ENCODE measurements at places on chromosomes 2 and 18.

DNA sequence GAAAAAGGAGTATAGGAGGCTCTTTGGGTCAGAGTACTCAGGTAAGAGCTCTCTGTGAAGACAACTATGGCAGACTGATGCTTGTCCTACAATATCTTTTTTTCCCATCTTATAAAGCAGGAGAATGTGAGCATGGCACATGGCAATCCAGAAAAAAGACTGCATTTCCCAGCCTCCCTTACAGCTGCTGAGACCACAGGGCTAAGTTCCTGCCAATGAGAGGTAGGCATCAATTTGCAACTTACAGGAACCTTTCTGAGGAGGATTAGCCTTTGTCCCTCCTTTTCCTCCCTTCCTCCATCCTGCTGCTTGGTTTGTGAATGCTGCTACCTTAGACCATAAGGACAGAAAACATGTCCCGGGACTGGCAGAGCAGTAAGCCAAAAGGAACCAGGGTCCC, 37.8 kb upstream of the ST8SIA5 start:
- DNase-seq: no peak

GRCh38 chr18:48848641-48849143, 102.1 kb downstream of the SMAD7 start:
- DNase-seq: no peak

DNA sequence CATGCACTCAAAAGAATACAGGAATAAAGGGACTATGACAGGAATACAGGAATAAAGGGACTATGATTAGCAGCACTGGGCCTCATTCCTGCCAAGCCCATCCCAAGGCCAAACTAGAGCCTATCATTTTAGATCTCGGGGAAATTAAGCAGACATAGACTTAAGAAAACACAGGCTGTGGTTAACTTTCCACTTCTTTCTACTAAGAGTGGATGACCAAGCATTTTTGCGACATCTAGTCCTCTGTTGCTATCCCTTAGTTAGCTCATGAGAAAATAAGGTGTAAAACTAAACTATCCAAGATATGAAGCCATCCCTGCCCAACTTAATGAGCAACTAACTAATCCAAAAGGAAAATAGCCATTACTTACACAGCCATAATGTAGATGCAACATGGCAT, 5.9 kb downstream of the LYPD1 start:
- no peak for DNase-seq

GRCh38 chr2:598058-598802, 79.0 kb downstream of the TMEM18 start:
- no peak for DNase-seq

DNA sequence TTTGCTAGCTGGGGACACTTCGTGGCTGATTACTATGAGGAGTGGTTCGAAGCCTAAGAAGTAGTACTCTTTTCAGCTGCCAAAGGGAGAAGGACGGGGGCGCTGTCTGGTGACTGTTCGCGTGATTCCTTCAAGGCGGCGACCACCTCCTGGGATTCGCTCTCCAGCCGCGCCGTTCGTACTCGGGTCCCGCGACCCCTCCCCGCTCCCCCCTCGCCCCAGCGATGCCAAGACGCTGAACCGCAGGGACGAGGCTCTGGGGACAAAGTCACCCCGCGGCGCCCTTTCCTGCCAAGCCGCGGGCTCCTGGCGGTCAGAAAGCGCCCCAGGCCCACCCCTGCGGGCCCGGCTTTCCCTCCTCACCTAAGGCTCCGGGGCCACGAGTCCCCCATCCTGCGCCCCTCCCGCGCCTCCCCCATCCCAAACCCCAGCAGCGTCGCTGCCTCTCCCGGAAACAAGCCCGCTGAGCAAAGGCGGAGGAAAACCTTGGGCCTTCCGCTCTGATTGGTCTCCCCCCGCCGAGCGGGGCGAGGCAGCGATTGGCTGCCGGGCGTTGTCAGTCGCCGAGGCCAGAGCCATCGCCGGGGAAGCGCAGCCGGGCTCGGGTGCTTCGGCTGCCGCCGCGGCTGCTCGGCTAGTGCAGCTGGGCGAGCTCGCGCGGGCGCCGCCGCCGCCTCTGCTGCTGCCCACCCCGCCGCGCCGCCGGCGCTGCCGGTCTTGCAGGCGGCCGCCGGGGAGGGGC, 404.3 kb downstream of the XIRP2 start:
- no peak for DNase-seq

DNA sequence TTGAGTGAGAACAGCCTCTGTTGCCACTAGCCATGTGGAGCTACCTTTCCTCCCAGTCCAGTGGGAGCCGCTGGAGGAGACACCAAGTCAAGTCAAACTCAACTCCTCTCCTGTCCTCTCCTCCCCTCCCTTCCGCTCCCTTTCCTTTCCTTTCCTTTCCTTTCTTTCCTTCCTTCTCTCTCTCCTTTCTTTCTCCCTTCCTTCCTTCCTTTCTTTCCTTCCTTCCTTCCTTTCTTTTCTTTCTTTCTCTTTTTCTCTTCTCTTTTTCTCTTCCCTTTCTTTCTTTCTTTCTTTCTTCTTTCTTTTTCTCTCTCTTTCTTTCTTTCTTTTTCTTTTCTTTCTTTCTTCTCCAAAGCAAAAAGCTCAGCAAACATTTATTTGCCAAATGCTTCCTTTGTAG, 44.5 kb downstream of the THNSL2 start:
- no peak for DNase-seq

DNA sequence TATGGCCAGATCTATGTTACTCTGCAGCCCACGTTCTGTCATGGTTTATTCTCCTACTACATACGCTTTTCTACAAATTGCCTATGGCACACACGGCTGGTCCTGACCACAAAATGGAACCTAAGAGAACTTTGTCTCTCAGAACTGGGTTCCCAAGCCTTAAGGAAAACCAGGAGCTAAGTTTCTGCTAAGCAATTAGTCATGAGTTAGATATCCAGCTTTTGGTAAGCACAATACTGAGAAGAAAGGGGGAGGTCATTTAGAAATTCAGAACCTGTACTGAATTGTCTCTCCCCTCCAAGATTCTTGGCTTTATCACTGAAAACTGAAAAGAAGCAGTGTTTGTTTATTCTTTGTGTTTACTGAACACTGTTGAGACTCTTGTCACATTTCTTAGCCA, 283.5 kb upstream of the TANK start:
- DNase-seq: no peak

- DNase-seq: no peak
These were observed 46.6 kb downstream of the CFAP221 start for GRCh38 chr2:119590873-119591272.

DNA sequence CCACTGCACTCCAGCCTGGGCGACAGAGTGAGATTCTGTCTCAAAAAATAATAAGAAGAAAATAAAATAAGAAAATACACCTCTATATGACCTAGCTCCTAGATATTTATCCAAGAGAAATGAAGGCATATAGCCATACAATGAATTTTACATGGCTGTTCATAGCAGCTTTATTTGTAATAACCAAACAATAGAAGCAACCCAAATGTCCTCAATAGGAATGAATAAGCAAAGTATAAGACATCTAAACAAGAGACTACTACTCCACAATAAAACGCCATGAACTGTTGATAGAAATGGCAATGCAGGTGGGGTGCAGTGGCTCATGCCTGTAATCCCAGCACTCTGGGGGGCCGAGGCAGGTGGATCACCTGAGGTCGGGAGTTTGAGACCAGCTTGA, 31.2 kb upstream of the MYCN start:
- no peak for DNase-seq

- DNase-seq: no peak
These were observed 9.1 kb downstream of the MPPE1 start for GRCh38 chr18:11899063-11899462.

- no peak for DNase-seq
These were observed 74.6 kb downstream of the KLF7 start for GRCh38 chr2:207091176-207091575.

DNA sequence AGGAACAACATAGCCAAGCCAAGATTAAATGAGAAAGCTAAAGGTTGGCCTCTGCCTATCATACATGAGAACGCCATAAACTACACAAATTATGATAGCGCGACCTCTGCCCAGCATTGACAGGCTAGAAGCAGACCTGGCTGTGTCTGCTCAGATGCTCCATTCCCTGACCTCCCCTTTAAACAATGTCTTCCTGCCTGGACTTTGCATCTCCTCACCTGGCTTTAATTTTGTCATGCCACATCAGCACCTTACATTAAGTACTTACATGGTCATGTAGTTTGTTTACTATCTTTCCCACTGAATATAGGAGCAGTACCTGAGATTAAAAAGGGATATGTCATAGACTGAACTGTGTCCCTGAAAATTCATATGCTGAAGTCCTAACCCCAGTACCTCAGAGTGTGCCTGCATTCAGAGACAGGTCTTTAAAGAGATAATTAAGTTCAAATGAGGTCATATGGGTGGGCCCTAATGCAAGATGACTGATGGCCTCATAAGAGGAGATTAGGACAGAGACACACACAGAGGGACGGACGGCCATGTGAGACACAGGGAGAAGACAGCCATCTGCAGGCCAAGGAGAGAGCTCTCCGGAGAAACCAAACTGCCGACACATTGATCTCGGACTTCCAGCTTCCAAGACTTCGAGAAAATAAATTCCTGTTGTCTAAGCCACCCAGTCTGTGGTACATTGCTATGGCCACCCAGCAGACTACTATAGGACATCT, 103.7 kb downstream of the BIN1 start:
- no peak for DNase-seq

- no peak for DNase-seq
These were observed 42.3 kb downstream of the XRCC5 start for GRCh38 chr2:216151313-216152025.

GRCh38 chr2:238101891-238102841, 2.0 kb downstream of the ESPNL start:
- no peak for DNase-seq

DNA sequence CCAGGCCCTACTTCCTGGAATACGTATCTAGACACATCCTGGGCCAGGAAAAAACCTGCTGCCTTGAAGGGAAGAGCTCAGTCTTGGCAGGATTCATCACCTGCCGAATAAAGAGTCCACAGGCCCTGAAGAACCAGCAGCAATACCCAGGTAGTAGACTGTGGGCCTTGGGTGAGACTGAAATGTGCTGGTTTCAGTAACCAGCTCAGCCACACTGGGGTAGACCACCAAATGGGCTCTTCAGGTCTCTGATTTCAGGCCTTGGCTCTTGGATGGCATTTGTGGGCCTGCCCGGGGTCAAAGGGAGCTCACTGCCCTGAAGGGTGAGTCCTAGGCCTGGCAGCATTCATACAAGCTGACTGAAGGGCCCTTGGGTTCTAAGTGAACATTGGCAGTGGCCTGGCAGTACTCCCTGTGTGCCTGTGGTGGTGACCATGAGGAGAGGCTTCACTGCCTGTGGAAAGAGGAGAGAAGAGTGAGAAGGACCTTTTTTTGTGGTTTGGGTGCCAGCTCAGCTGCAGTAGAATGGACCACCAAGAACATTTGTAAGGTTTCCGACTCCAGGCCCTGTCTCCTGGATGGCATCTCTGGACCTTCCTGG, 175.1 kb downstream of the ANKRD30B start:
- DNase-seq: no peak

DNA sequence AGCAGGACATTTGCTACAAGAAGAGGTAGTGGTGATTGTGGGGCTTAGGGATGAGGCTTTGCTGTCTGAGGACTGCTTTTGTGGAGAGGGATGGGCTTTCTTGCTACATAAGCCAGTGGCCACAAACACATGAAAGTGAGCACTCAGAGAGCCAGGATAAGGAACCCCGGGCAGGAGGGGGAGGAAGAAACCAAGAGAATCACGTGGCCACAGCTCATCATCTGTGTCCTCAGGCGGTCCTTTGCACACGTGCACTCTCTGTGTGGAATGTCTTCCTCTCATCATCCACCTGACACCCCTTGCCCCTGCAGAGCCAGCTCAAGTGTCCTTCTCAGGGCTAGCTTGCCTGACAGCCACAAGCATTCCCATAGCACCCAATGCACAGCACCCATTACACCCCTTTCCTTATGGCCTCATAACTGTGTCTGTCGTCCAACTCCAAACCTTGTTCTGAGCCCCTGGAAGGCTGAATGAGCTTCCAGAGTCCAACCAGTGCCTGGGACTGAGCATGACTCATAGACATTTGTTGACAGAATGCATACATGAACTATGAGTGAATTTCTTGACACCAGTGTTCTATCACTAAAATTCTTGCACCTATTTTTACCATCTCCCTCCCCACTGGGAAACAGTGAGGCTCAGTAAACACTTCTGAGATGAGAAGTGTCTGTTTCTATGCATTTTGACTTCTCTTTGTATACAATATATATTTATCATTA, 398.3 kb downstream of the ALK start:
- DNase-seq: no peak

DNA sequence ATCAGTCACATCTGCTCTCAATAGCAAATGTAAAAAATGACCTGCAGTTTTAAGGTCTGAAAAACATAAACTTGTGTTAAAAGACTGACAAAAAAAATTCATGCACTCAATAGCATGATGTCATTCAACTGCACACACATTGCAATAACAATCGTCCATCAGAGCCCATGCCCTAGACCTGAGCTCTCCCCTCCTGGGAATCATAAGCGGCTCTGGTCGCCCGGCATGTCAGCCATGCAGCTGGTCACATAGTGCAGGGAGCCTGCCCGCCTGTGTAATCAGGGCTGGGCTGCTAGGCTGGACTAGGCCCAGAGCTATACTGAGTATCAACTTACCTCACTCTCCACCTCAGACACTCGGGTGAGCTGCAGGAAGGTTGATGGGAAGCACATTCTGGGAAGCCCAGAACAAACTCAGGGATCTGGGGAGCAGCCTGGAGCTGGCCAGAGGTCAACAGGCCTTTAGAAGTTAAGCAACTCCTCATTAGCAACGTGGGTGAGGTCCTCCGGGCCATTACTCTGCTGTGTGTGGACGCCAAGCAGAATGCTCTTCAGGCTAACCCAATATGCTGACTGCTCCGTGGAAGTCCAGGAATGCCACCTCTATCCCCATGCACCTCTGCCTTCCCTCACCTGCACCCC, 165.5 kb downstream of the TTC32 start:
- DNase-seq: no peak

DNA sequence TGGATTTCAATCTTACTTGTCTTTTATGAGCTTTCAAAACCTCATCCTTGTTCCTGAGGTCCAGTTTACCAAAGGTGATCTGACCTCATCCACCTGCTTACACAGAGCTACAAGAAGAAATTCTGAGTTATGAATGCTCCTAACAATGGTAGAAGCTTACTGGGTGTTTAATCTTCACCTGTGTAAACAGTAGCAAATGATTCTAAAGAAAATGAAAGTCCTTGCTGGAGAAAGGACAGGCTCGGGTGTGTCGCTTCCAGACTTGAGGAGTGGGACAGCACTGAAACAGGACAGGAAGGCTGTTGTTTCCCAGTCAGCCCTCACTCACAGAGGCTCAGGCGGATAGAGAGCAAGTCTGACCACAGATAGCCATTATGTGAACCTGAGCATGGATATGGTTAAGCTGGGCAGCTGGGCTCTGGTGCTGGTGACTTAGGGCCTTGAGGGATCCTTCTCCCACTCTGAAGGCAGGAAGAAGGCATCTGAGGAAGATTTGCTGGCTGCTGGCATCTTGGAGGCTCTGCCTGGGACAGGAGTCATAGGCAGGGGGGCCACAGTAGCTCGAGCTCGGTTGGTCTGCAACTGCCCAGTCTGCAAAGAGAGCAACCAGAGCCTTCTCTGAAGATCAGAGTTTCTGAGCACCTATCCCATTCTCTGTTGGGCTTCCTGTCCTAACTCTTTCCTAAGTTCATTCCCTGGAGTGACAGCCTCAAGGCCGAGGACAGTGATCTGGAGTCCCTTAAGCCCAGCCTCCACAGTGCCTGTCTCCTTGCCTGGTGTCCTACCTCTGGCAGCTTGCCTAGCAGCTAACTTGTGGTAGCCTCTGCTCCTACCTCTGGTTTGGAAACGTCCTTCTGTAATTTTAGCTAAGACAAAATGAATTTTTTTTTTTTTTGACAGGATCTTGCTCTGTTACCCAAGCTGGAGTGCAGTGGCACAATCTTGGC, 4.0 kb downstream of the DOK1 start:
- DNase-seq: no peak

- no peak for DNase-seq
These were observed 42.8 kb downstream of the CCDC102B start for GRCh38 chr18:68840554-68841263.

Data from activated CD8-positive, alpha-beta memory T cell treated with anti-CD3 and anti-CD28 coated beads for 4 hours (primary cell).